ENCODE measurements at places on chromosomes 6 and 20.

- no peak for DNase-seq
Measured at GRCh38 chr6:134593442-134593841, 275.5 kb upstream of the SGK1 start.

- DNase-seq, result peak; percentile 33
Measured at GRCh38 chr6:150417899-150418826, 49.4 kb downstream of the IYD start.

DNA sequence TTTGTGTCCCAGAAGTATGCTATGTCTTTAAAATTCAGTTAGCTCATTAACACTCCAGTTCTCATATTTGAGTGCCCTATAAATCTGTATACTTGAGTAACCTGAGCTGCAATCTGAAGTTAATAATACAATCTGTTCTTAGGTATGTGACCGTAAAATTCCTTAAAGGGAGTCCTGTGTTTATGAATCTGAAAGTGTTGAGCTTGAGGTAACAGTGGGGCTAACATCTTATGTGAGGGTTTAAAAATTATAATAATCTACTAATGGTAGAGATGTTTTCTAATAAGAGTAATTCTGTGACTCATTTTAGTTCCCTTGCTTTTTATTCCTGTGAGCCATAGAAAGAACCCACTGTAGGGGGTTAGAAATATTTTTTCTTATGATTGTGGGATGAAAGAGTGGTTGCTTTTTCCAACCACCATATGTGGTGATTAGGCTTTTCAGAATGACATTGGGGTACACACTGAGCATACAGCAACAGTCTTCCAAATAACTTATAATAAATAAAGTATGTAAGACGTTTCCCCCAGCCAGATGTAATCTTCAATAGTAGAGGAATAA lies 121.2 kb downstream of the BCKDHB start:
- DNase-seq, result no peak

- DNase-seq, result no peak
Measured at GRCh38 chr6:13445005-13445743, 42.2 kb downstream of the GFOD1 start.

GRCh38 chr6:170202416-170203135 lies 88.3 kb downstream of the DLL1 start:
- DNase-seq, result no peak

- DNase-seq, result no peak
Measured at GRCh38 chr6:53044572-53044971, 20.6 kb upstream of the FBXO9 start.

DNA sequence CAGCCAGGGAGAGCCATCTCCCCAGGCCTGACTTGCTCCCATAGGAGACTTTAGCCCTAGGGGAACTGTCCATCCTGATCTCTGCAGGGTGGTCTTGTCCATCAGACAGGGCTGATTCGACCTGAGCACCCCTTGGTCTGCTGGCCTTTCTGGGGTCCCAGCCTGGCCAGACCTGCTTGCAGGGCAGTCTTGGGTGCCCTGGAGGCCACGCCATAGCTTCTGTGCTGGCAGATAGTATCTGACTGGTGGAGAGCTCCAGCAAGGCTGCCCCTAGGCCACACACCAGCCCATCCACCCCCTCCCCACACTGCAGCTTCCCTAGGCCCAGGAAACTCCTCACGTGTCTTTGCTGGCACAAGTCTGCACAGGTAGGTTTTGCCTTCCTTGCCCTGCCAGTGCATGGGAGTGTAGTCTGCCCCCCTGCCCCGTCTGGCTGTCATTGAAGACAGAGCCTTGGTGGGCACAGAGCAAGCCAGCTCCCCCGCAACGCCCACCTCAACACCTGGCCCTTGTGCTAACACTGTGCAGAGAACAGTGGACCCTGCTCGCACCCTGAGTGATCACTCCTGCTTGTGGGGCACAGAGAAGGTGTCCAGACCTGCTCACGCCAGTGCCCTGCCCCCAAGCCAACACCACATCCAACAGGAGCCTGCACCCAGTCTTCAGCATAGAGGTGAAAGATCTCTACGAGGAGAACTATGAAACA lies 32.4 kb downstream of the CCN2 start:
- no peak for DNase-seq

DNA sequence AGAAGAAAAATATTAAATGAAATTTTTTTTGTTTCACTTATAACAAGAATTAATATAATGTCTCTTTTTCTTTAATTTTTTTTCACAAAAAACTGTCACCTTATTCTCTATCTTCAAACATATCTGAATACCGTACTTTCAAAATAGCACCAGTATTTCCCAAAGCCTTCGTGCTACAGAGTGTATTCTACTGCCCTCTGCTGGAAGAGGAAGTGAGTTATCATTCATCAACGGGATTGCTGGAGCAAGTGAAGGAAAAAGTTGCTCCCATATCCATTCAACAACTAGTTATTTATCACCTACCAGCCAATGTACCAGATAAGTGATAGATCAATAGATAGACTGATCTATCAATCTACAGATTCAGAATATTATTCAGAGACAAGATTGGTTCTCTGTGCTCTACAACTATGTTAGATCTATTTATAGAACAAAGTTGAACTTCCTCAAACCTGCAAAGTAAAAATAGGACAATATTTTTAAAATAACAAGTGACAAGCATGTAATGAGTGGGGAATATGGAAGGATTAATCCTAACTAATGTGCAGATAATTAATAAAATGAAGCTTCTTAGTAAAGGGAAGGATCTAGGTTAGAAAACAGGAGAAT lies 26.7 kb upstream of the TFAP2B start:
- peak; percentile 71 for DNase-seq

GRCh38 chr6:122736163-122736562 lies 43.4 kb upstream of the FABP7 start:
- no peak for DNase-seq

DNA sequence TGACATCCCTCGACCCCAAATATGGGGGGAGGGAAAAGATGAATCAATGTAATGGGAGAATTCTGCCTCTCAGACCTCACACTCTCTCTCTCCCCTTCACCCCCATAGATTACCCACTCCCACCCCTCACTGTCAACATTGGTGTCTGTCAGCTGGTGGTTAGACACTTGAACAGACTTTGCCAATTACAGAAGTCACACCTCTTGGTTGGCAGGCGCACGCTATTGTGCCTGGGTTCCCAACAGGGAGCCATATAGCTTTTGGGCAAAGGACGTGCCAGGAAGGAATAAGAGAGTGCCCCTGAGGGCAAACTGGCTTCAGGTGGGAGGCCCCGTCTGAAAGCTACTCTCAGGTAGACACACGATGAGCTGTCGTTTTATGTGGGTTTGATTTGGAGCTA lies 54.1 kb upstream of the FYN start:
- no peak for DNase-seq

- DNase-seq, result peak; percentile 80
Measured at GRCh38 chr20:45629496-45630100, at the start of gene WFDC10A. WFDC10A (plus strand) TSS chr20:45629739; CDS start chr20:45629814, 75 bp downstream.

DNA sequence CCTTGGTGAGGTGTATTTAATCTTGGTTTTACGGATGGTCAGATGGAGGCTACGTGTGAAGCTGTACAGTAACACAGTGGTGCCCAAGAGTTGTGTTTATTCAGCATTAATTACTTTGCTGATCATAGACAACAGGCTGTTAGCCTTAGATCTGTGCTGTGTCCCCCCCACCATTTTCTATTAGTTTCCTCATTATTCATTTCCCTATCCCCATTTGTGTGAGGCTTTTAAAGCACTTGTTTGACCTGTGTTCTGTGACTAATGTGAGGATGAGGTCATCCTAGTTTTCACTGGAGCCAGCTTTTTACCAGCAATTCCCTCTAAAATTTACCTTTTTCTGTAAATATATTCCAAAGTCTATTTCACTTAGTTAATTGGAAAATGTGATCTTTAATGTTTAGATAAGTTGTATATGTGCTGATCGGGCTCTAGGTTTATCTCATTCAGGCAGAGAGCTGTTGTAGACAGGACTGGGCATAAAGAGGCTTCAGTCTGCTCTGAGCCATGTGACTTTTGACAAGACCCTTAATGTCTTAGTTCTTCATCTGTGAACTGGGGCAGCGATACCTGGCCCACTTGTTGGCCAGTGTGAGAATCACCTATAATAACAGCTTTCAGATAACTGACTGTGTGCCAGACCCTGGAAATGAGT lies 8.4 kb downstream of the MAPRE1 start:
- no peak for DNase-seq

- DNase-seq, result no peak
Measured at GRCh38 chr20:19589787-19590362, 168.2 kb upstream of the RIN2 start.

DNA sequence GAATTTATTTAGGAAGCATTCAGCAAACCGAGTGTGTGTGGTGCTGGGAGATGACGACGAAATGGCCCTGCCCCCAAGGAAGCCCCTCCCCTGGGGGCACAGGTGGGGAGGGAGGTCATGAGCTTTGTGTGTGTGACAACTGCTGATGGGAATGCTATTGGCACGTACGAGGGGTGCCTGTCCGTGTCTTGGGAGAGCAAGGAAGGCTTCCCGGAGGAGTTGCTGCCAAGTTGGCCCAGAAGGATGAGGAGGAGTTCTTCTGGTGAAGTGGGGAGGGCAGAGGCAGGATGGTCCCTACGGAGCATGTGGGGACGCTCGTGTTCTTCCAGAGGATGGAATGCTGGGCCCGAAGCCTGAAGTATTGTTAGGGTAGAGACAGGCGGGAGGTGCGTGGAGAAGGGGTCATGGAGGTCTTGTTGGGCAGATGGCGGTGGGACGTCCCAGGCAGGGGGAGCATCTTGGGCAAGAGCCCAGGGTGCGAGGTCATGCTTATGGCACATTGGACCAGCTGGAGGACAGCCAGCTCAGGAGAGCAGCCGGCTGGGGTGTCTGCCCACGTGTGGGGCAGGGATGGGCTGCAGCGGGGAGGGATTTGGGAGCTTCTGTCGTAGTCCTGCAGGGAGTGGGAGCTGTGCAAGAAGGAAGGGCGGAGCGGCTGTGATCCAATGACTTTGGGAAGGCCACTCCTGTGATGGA lies 46.1 kb downstream of the SYNJ2 start:
- no peak for DNase-seq

GRCh38 chr6:170476360-170476759 lies 76.7 kb downstream of the PSMB1 start:
- DNase-seq, result no peak

DNA sequence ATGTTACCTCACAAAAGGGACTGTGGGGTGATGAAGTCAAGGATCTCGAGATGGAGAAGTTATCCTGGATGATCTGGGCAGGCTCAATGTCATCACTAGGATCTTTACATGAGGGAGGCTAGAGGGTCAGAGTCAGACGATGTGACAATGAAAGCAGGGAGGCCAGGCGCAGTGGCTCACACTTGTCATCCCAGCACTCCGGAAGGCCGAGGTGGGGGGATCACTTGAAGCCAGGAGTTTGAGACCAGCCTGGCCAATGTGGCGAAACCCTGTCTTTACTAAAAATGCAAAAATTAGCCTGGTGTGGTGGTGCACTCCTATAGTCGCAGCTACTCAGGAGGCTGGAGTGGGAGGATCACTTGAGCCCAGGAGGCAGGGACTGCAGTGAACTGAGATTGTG lies 68.8 kb downstream of the TTLL2 start:
- DNase-seq, result no peak

DNA sequence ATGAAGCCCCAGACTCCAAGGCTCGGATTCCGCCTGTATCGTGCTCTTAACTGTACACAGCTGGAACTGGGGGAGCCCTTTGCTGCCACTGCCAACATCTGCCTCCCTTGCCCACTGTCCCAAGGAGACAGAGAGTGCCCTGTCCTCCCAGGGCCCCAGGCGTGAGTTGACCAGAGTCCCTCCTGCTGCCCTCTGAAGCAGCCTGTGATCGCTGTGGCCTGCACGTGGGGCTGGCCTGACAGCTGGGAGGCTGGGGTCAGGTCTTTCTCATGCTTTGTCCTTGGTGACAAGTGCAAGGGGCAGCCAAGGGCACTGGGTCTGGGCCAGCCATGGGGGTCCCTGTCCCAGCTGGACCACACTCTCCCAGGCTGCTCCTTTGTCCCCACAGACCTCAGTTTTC lies 44.3 kb downstream of the KIAA1755 start:
- no peak for DNase-seq

DNA sequence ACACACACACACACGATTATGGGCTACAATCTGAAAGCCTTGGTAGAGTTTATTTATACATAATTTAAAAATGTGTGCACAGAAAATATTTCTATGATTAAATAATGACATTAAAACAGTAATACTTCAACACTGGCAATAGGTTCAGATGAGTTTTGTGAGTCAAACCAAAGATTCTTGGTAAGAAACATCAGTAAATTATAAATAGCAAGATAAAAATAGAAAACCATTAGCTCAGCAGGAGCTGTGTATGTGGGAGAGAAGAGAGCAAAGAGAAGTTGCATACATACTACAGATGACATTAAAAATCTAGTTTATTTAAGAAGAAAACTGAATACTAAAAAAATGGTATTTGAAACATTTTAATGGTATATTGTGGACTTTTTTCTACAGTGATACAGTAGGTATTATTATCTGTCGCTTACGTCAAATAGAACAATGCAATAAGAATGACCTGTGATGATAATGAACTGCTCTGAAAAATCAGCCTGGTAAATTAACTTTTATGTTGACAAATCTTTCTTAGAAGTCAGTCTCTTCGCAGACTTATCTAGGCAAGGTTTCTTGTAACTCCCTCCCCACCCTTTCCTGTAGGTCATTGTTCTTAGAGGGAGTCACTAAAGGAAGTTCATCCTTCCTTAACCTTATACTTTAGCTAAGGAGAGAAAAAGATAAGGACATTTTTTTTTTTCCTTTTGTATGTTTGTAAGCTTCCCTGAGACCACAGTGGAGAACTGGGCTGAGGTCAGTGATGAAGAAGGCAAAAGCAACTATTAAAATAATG lies 149.3 kb downstream of the GJA1 start:
- DNase-seq, result no peak

Data from T47D (cell line).